Activated naive CD8-positive, alpha-beta T cell treated with anti-CD3 and anti-CD28 coated beads, Interleukin-2, amount 10 ng/mL, durations not matched to agents 7 days and 5 days (primary cell): ENCODE measurements at places on chromosomes 2 and 18.
A peak's percentile ranks its signal among the peaks of the same experiment; 100 is the strongest.

- DNase-seq = no peak
- peaks cover 9% of the 10 kb centered on the region for H3K27me3 ChIP-seq
- H3K4me1 ChIP-seq = no peaks in the 10 kb centered on the region
- H3K27ac ChIP-seq = no peak overlapping the region
These were observed 14.6 kb upstream of the AFG3L2 start for GRCh38 chr18:12391487-12392165.

DNA sequence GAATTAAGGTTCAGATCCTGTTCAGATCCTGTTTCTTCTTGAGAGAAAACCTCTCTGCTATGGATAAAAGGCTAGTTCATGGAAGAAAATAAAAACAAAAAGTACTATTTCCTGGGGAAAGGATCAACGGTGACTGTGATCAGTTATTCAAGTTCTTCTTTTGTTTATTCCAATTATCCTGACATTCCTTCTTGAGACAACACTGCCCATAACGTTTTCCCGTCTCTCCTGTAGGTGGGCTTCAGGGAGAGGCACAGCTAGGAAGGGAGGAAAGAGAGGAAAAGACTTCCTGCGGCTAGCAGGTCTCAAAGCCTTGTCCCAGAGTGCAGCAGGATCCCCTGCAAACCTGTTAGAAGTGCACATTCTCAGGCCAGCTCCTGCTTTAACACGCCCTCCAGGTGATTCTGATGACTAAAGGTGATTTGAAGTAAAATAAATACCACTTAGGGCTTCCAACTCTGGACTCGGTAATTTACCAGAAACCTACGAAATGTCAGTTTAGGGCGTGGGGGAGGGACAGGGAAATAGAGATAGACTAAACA, 4.5 kb upstream of the FHL2 start:
- no peaks in the 10 kb centered on the region for H3K36me3 ChIP-seq
- no peaks in the 10 kb centered on the region for H3K4me1 ChIP-seq
- H3K27ac ChIP-seq = no peak overlapping the region
- H3K4me3 ChIP-seq = no peak overlapping the region

GRCh38 chr2:187922846-187923245, 368.6 kb upstream of the TFPI start:
- H3K27ac ChIP-seq = no peak overlapping the region
- no peaks in the 10 kb centered on the region for H3K36me3 ChIP-seq
- no peaks in the 10 kb centered on the region for H3K27me3 ChIP-seq
- H3K4me3 ChIP-seq = no peak overlapping the region
- H3K4me1 ChIP-seq = no peaks in the 10 kb centered on the region

GRCh38 chr2:22355816-22356433, 1029.1 kb upstream of the KLHL29 start:
- no peak overlapping the region for H3K4me3 ChIP-seq
- no peaks in the 10 kb centered on the region for H3K27me3 ChIP-seq
- no peaks in the 10 kb centered on the region for H3K4me1 ChIP-seq
- H3K36me3 ChIP-seq = no peaks in the 10 kb centered on the region
- H3K27ac ChIP-seq = no peak overlapping the region

- H3K4me1 ChIP-seq = peaks cover 14% of the 10 kb centered on the region
- H3K27ac ChIP-seq = no peak overlapping the region
- H3K4me3 ChIP-seq = peak overlapping the region; percentile 52
- H3K36me3 ChIP-seq = no peaks in the 10 kb centered on the region
These were observed 66.6 kb downstream of the SPTBN1 start for GRCh38 chr2:54522624-54523281.

DNA sequence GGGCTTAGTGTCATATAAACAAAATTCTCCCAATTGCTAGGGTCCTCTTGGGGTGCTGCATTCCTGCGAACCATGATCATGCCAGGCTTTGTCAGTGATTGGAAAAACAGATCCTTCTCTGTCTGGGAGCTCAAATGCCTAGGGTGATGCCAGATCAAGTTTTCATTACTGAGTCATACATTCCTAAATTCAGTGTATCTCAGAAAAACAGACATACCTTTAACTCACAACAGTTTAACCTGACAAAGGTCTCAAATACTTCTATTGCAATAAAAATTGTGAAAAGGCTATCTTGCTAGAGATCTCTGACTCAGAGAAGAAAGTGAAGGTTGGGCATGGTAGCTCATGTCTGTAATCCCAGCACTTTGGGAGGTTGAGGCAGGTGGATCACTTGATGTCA, 86.9 kb downstream of the SH3YL1 start:
- no peak overlapping the region for H3K27ac ChIP-seq
- no peak overlapping the region for H3K4me3 ChIP-seq
- peaks cover 9% of the 10 kb centered on the region for H3K4me1 ChIP-seq
- H3K27me3 ChIP-seq = peaks cover 39% of the 10 kb centered on the region

GRCh38 chr2:240424341-240425235, 10.9 kb upstream of the GPC1 start:
- H3K36me3 ChIP-seq = peaks cover 2% of the 10 kb centered on the region
- DNase-seq = no peak
- H3K4me3 ChIP-seq = no peak overlapping the region
- peaks cover 17% of the 10 kb centered on the region for H3K4me1 ChIP-seq

DNA sequence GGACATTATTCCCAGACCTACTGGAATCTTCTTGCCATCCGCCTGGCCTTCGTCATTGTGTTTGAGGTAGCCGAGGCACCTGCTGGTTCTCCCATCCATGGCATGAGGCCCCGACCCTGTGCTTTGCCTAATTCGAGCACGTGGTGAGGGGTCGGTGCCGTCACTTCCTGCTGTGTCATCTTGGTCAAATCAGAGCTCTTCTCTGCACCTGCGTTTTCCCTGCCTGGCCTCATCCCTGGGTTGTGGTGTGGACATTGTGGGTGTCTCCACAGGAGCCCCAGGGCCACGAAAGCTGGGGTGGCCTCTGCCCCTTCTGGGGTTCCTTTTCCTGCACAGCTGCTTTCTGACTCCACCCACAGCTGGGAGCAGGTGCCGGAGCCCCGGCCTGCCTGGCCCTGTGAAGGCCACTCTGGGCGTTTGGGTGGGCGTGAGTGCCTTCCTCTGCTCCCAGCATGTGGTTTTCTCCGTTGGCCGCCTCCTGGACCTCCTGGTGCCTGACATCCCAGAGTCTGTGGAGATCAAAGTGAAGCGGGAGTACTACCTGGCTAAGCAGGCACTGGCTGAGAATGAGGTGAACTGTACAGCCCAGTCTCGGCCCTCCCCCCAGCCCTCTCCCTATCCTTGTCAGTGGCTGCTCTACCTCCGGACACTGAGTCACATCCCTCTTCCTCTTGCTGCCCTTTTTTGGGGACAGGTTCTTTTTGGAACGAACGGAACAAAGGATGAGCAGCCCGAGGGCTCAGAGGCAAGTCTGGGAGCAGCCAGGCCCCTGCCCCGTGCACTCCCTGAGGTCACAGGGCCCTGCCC, 34.9 kb downstream of the ANO7 start:
- H3K4me3 ChIP-seq = no peak overlapping the region
- H3K4me1 ChIP-seq = peaks cover 15% of the 10 kb centered on the region
- peaks cover 3% of the 10 kb centered on the region for H3K36me3 ChIP-seq

GRCh38 chr2:71851094-71851750, 296.4 kb downstream of the CYP26B1 start:
- H3K4me1 ChIP-seq = no peaks in the 10 kb centered on the region
- DNase-seq = no peak
- no peaks in the 10 kb centered on the region for H3K36me3 ChIP-seq
- no peaks in the 10 kb centered on the region for H3K27me3 ChIP-seq
- no peak overlapping the region for H3K27ac ChIP-seq
- H3K4me3 ChIP-seq = no peak overlapping the region

DNA sequence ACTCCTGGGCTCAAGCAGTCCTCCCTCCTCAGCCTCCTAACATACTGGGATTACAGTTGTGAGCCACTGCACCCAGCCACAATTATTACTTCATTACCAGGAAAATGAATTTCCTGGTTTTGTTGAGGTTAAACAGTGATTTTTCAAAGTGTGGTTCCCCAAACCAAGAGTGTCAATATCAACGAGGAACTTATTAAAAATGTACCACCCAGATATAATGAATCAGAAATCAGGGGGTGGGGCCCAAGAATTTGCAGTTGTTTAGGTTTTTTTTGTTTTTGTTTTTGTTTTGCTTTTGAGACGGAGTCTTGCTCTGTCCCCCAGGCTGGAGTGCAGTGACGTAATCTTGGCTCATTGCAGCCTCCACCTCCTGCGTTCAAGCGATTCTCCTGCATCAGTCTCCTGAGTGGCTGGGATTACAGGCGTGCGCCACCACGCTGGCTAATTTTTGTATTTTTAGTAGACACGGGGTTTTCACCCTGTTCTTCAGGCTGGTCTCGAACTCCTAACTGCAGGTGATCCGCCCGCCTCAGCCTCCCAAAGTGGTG, 94.1 kb downstream of the WDSUB1 start:
- H3K27ac ChIP-seq = no peak overlapping the region
- H3K36me3 ChIP-seq = no peaks in the 10 kb centered on the region
- H3K4me3 ChIP-seq = no peak overlapping the region
- no peaks in the 10 kb centered on the region for H3K4me1 ChIP-seq
- no peak for DNase-seq

- no peak overlapping the region for H3K4me3 ChIP-seq
- peaks cover 36% of the 10 kb centered on the region for H3K36me3 ChIP-seq
- peak overlapping the region; percentile 27 for H3K27ac ChIP-seq
- H3K4me1 ChIP-seq = peaks cover 37% of the 10 kb centered on the region
These were observed 4.3 kb downstream of the POLR2D start for GRCh38 chr2:127853671-127854070.

GRCh38 chr2:164044622-164045021, 308.8 kb upstream of the FIGN start:
- no peak overlapping the region for H3K4me3 ChIP-seq
- no peak for DNase-seq
- no peak overlapping the region for H3K27ac ChIP-seq
- no peaks in the 10 kb centered on the region for H3K4me1 ChIP-seq
- H3K27me3 ChIP-seq = no peaks in the 10 kb centered on the region

DNA sequence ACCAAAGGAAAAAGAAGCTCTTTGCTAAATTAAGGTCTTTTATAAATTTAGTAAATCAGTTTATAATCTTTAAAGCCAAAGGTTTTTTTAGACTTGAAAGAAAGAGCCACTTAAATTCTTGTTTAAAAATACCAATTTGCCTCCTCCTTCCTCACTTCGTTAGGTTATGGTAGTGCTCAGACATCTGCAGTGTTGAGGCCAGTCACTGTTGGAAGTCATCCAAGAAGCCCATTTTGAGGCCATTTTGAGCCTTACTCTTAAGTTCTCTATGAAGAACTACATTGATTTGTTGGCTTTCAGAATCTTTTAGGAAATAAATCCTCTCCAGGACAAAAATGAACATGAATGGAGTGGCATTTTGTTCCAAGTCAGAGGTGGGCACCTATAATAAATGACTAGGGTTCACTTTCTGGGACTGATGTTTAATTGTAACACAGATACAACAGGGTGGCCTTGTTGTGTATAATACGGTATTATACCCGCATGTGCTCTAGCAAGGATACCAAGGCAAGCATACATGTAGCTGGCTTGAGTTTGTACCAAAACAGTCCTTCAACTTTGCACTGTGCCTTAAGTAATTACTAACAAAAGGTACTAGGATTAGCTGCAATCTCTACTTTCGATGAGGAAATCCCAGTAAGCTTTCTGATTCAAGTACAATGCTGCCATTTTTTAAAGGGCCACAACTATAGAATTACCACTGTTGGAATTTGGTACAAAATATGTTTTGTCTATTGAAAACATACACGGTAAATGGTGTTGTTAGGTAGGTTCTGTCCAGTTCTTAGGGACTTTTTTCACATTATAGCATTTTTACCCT, 22.8 kb downstream of the SLC66A3 start:
- H3K27me3 ChIP-seq = no peaks in the 10 kb centered on the region
- peaks cover 12% of the 10 kb centered on the region for H3K4me1 ChIP-seq
- no peaks in the 10 kb centered on the region for H3K36me3 ChIP-seq
- no peak for DNase-seq

DNA sequence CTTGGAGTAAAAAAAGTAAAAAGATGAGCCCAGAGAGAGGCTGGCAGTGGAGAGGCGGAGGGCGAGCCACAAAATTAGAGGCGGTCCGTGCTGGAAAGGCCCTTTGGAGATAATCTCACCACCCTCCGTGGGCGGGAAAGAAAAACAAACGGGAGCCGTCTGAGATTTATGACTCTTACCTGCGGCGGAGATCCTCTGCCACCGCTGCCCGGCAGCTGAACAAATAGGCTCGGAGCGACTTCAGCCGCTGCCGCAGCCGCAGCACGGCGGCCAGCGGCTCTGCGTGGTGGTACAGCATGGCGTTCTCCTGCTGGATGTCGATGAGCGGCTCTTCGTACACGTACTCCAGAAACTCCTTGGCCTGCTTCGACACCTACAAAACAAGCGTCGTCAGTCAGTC, 94.6 kb downstream of the PLEKHM3 start:
- no peaks in the 10 kb centered on the region for H3K36me3 ChIP-seq
- H3K27ac ChIP-seq = no peak overlapping the region
- no peak overlapping the region for H3K4me3 ChIP-seq
- peaks cover 2% of the 10 kb centered on the region for H3K4me1 ChIP-seq
- DNase-seq = no peak

- DNase-seq = no peak
- no peak overlapping the region for H3K27ac ChIP-seq
- no peaks in the 10 kb centered on the region for H3K27me3 ChIP-seq
- H3K4me3 ChIP-seq = no peak overlapping the region
These were observed 71.3 kb downstream of the SLC25A12 start for GRCh38 chr2:171822525-171823322.

DNA sequence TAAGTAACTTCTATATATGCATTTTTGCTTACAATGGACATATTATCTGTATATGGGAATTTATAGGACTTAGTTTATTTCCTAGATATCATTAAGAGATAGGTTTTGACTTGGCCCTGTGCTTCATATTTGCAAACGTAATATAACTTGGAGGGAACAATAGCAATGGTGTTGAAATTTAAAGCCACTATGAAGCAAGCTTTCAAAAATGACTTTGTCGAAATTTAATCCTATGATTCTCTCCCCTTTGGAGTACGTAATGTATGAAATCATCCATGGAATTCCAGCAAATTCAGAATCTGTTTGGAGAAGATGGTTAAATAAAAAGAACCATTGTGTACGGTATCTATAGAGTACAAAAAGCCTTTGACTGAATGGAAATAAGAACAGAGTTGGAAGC, 486.3 kb downstream of the ARHGAP15 start:
- no peak for DNase-seq
- H3K4me1 ChIP-seq = peaks cover 19% of the 10 kb centered on the region
- no peak overlapping the region for H3K27ac ChIP-seq
- peaks cover 38% of the 10 kb centered on the region for H3K36me3 ChIP-seq
- no peak overlapping the region for H3K4me3 ChIP-seq
- H3K27me3 ChIP-seq = no peaks in the 10 kb centered on the region

GRCh38 chr2:26580151-26580550, 61.0 kb downstream of the CIB4 start:
- no peak overlapping the region for H3K4me3 ChIP-seq
- H3K27me3 ChIP-seq = peaks cover 16% of the 10 kb centered on the region
- peaks cover 4% of the 10 kb centered on the region for H3K4me1 ChIP-seq
- no peak for DNase-seq
- H3K36me3 ChIP-seq = no peaks in the 10 kb centered on the region
- no peak overlapping the region for H3K27ac ChIP-seq

- no peaks in the 10 kb centered on the region for H3K4me1 ChIP-seq
- no peaks in the 10 kb centered on the region for H3K36me3 ChIP-seq
- DNase-seq = no peak
- no peak overlapping the region for H3K27ac ChIP-seq
- no peak overlapping the region for H3K4me3 ChIP-seq
These were observed 198.2 kb upstream of the SPRED2 start for GRCh38 chr2:65630643-65631042.
